ENCODE measurements at places on chromosomes 16 and 17.

GRCh38 chr16:80027007-80027965, 426.7 kb upstream of the MAF start:
- H3K4me3 ChIP-seq = no peak overlapping the region
- H3K27me3 ChIP-seq = peaks cover 1% of the 10 kb centered on the region
- no peaks in the 10 kb centered on the region for H3K36me3 ChIP-seq
- no peak overlapping the region for H3K27ac ChIP-seq
- H3K4me1 ChIP-seq = no peaks in the 10 kb centered on the region

GRCh38 chr17:37168731-37169353, 206.9 kb upstream of the C17orf78 start:
- H3K4me3 ChIP-seq = no peak overlapping the region
- peaks cover 4% of the 10 kb centered on the region for H3K36me3 ChIP-seq
- H3K4me1 ChIP-seq = no peaks in the 10 kb centered on the region
- no peaks in the 10 kb centered on the region for H3K27me3 ChIP-seq
- DNase-seq = no peak

DNA sequence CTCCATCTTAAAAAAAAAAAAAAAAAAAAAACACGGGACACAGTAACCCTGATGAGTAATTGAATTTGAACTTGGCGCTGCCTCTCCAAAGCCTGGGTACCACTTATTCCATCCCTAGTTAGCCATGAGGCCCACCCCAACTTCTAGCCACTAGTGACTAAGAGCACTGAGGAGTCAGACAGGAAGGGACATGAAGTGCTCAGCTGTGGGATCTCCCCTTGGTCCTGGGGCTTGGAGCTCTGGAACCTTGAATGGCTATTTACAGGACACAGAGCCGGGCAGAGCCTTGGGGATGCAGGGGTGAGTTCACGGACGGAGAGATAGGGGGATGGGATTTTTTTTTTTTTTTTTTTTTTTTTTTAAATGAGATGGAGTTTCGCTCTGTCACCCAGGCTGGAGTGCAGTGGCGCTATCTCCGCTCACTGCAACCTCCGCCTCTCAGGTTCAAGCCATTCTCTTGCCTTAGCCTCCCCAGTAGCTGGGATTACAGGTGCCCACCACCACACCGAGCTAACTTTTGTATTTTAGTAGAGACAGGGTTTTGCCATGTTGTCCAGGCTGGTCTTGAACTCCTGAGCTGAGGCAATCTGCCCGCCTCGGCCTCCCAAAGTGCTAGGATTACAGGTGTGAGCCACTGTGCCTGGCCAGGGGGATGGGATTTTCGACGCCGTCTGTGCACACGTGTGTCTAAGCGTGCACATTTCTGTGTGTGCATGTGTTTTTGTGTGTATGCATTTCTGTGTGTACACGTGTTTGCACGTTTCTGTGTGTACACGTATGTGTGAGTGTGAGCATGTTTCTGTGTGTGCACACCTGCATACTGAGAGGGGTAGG, 20.4 kb upstream of the CIBAR2 start:
- H3K4me3 ChIP-seq = no peak overlapping the region
- H3K27me3 ChIP-seq = peaks cover 18% of the 10 kb centered on the region
- DNase-seq = no peak
- no peak overlapping the region for H3K27ac ChIP-seq
- no peaks in the 10 kb centered on the region for H3K36me3 ChIP-seq
- peaks cover 14% of the 10 kb centered on the region for H3K4me1 ChIP-seq

- H3K4me1 ChIP-seq = no peaks in the 10 kb centered on the region
- no peaks in the 10 kb centered on the region for H3K27me3 ChIP-seq
- no peak overlapping the region for H3K4me3 ChIP-seq
- H3K27ac ChIP-seq = no peak overlapping the region
Measured at GRCh38 chr16:26031286-26031685, 339.5 kb downstream of the HS3ST4 start.

- H3K27ac ChIP-seq = no peak overlapping the region
- H3K36me3 ChIP-seq = no peaks in the 10 kb centered on the region
- H3K27me3 ChIP-seq = peaks cover 16% of the 10 kb centered on the region
- no peaks in the 10 kb centered on the region for H3K4me1 ChIP-seq
- H3K4me3 ChIP-seq = no peak overlapping the region
- DNase-seq = no peak
Measured at GRCh38 chr17:33302394-33302793, 9.3 kb upstream of the ASIC2 start.

DNA sequence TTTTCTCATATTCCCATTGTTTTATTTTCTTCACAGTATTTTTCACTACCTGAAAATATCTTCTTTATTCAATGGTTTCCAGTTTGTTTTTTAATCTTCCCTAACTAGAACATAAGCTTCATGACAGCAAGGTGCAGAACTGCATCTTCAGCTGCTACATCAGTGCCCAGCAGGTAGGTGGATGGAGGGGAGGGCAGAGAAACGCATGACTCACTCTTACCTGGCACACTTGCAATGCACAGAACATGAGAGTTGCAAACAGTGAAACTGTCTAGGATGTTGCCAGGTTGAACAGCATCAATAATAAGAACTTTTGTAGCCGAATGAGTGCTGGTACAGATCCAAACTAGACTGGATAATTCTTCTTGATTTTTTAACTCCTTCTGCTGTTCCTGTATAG, 127.1 kb downstream of the SPAG9 start:
- no peaks in the 10 kb centered on the region for H3K4me1 ChIP-seq
- no peak for DNase-seq
- no peaks in the 10 kb centered on the region for H3K27me3 ChIP-seq
- H3K4me3 ChIP-seq = no peak overlapping the region
- no peak overlapping the region for H3K27ac ChIP-seq

GRCh38 chr16:65975049-65975708, 391.3 kb upstream of the CDH5 start:
- H3K27me3 ChIP-seq = no peaks in the 10 kb centered on the region
- H3K4me1 ChIP-seq = no peaks in the 10 kb centered on the region
- H3K4me3 ChIP-seq = no peak overlapping the region
- H3K36me3 ChIP-seq = no peaks in the 10 kb centered on the region
- no peak overlapping the region for H3K27ac ChIP-seq

DNA sequence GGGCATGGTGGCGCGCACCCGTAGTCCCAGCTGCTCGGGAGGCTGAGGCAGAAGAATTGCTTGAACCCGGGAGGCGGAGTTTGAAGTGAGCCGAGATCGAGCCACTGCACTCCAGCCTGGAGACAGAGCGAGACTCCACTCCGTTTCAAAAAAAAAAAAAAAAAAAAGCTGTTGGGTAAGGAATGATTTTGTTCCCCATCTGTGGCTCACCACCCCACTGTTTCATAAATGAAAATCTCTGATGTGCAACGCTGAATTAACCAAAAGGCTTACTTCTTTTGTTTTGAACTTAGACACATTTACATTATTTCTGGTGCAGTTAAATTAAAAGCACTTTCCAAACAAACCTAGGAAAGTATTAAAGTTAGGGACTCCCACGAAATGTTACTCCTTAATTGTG, 1.2 kb upstream of the METTL9 start:
- no peaks in the 10 kb centered on the region for H3K36me3 ChIP-seq
- H3K4me3 ChIP-seq = peak overlapping the region; percentile 89
- H3K4me1 ChIP-seq = peaks cover 30% of the 10 kb centered on the region
- peak overlapping the region; percentile 93 for H3K27ac ChIP-seq
- H3K27me3 ChIP-seq = no peaks in the 10 kb centered on the region
- DNase-seq = no peak

DNA sequence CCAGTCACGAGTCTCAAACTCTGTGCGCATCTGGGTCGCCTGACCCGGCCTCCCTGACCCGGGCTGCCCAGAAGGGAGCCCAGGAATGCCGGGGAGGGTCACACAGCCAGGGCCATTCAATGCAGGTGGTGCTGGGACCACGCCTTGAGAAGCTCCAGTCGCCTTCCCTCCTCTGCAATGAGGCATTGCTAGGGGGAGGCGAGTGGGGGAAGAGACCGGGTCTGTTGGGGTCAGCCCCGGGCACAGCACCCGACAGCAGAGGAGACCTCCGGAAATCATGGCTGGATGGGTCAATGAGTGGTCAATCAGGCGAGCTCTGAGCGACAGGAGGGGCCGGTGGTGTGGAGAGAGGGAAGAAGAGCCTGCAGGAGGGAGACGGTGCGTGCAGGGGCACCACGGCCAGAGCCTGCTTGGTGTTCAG, 13.3 kb downstream of the JPH3 start:
- no peak for DNase-seq
- H3K4me1 ChIP-seq = no peaks in the 10 kb centered on the region
- peaks cover 19% of the 10 kb centered on the region for H3K27me3 ChIP-seq
- H3K27ac ChIP-seq = no peak overlapping the region
- no peaks in the 10 kb centered on the region for H3K36me3 ChIP-seq

GRCh38 chr17:68512960-68513474, 787 bp downstream of the PRKAR1A start:
- H3K4me1 ChIP-seq = peaks cover 39% of the 10 kb centered on the region
- no peaks in the 10 kb centered on the region for H3K27me3 ChIP-seq
- H3K4me3 ChIP-seq = peak overlapping the region; percentile 100

- H3K4me1 ChIP-seq = peaks cover 16% of the 10 kb centered on the region
- DNase-seq = peak; percentile 24
- H3K36me3 ChIP-seq = no peaks in the 10 kb centered on the region
- no peak overlapping the region for H3K27ac ChIP-seq
- peak overlapping the region; percentile 12 for H3K4me3 ChIP-seq
- peaks cover 3% of the 10 kb centered on the region for H3K27me3 ChIP-seq
Measured at GRCh38 chr17:73316919-73317505, 5.2 kb upstream of the CDC42EP4 start.

- no peaks in the 10 kb centered on the region for H3K27me3 ChIP-seq
- DNase-seq = no peak
- H3K27ac ChIP-seq = no peak overlapping the region
- no peak overlapping the region for H3K4me3 ChIP-seq
- H3K4me1 ChIP-seq = peaks cover 11% of the 10 kb centered on the region
- peaks cover 12% of the 10 kb centered on the region for H3K36me3 ChIP-seq
Measured at GRCh38 chr17:56867948-56868376, 34.0 kb downstream of the DGKE start.

DNA sequence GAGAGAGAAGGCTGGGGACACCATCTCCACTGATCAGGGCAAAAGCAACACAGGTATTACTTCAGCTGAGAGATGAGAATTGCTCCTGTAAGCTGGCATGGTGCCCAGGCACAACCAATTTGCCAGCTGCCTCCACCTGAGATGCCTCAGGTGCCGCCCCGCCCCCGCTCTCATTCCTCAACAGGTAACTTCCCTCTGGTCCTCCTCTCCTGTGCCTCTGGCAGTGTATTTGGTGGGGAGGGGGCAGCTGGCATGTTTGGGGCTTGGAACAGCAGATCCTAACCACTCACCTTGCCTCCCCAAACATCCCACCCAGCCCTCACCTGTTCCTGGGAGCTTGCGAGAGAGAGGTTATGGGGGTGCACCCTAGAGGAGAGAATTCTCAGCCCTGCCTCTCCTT, 2.9 kb upstream of the SRCIN1 start:
- H3K27me3 ChIP-seq = peaks cover 62% of the 10 kb centered on the region
- no peak for DNase-seq
- no peak overlapping the region for H3K27ac ChIP-seq
- H3K36me3 ChIP-seq = no peaks in the 10 kb centered on the region

- H3K27me3 ChIP-seq = peaks cover 4% of the 10 kb centered on the region
- H3K27ac ChIP-seq = no peak overlapping the region
- DNase-seq = no peak
- H3K4me1 ChIP-seq = peaks cover 9% of the 10 kb centered on the region
- H3K36me3 ChIP-seq = no peaks in the 10 kb centered on the region
Measured at GRCh38 chr17:19495828-19496528, 37.7 kb upstream of the SLC47A1 start.

GRCh38 chr16:86922311-86922710, 344.0 kb downstream of the FOXL1 start:
- DNase-seq = no peak
- H3K4me3 ChIP-seq = no peak overlapping the region
- H3K27me3 ChIP-seq = peaks cover 32% of the 10 kb centered on the region
- H3K4me1 ChIP-seq = no peaks in the 10 kb centered on the region
- H3K36me3 ChIP-seq = no peaks in the 10 kb centered on the region

GRCh38 chr17:36019423-36019822, 1.7 kb upstream of the CCL23 start:
- H3K27ac ChIP-seq = no peak overlapping the region
- no peak overlapping the region for H3K4me3 ChIP-seq
- DNase-seq = no peak
- H3K4me1 ChIP-seq = peaks cover 17% of the 10 kb centered on the region
- peaks cover 5% of the 10 kb centered on the region for H3K27me3 ChIP-seq
- H3K36me3 ChIP-seq = no peaks in the 10 kb centered on the region

- no peaks in the 10 kb centered on the region for H3K4me1 ChIP-seq
- no peaks in the 10 kb centered on the region for H3K36me3 ChIP-seq
- no peak overlapping the region for H3K27ac ChIP-seq
- H3K4me3 ChIP-seq = no peak overlapping the region
- H3K27me3 ChIP-seq = peaks cover 37% of the 10 kb centered on the region
- DNase-seq = no peak
Measured at GRCh38 chr16:73546341-73546845, 498.5 kb upstream of the ZFHX3 start.

GRCh38 chr17:10769840-10770239, 34.1 kb downstream of the TMEM238L start:
- H3K27ac ChIP-seq = no peak overlapping the region
- H3K4me3 ChIP-seq = no peak overlapping the region
- DNase-seq = no peak
- H3K27me3 ChIP-seq = no peaks in the 10 kb centered on the region

DNA sequence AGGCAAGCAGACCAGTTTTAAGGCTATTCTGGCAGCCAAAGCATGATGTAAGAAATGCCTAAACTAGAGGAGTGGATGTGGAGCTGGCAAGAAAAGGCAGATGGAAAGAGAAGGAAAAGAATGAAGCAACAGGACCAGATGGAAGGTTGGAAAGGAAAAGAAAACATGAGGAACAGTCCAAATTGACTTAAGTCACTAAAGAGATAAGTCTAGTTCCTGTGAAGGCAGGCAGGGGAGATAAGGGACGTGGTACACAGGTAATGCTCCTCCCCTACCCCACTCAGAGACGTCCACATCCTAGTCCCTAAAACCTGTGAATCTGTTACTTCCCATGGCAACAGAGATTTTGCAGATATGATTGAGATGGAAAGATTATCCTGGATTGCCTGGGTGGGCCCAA, 43.5 kb downstream of the TEX2 start:
- H3K27ac ChIP-seq = no peak overlapping the region
- no peak for DNase-seq
- H3K36me3 ChIP-seq = no peaks in the 10 kb centered on the region
- H3K4me3 ChIP-seq = no peak overlapping the region
- peaks cover 31% of the 10 kb centered on the region for H3K4me1 ChIP-seq
- H3K27me3 ChIP-seq = no peaks in the 10 kb centered on the region

DNA sequence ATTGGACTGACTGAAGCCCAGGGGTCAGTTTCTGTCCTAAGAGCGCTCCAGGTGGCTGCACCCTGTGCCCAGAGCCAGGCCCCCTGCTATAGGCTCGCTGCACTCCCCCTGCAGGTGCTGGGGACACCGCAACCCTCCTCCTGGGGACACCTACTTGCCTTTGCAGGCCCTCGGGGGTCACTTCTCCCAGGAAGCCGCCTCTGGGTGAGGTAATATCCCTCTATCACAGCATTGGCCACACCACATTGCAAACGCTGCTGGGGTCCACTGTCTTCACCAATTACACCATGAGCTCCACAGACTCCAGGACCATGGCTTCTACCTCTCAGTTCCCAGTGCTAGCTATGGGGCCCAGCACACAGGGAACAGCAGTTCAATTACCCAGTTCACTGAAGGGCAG, 14.9 kb downstream of the USP36 start:
- no peak for DNase-seq
- no peak overlapping the region for H3K4me3 ChIP-seq
- peaks cover 8% of the 10 kb centered on the region for H3K4me1 ChIP-seq

Data from activated B cell treated with CpG ODN at 0.5 μM for 24 hours (primary cell).